Epithelial cell of proximal tubule (primary cell): ENCODE measurements at places on chromosomes 12 and 14. TPM values are rescaled to one million over a fixed set of nuclear protein-coding genes. Genes with fewer than 3 reads are reported as not detected.

- no peak for DNase-seq
Measured at GRCh38 chr14:68506645-68507419, 286.0 kb downstream of the ZFP36L1 start.

DNA sequence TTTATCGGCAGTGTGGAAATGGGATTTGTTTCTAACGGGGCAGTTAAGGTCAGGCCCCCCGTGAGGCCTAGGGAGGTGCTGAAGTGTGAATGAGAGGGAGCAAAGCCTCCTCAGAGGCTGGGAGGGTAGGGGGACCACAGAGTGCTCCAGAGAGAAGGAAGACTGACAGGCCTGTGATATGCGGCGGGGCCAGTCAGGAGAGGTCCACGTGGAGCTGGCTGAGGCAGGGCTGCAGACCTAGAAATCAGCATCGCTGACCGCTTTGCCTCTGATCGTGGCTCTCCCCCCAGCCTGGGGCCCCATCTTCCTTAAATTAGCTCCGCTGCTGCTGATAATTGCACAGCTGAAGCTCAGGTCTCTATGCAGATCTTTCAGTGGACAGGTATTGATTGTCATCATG lies 240.8 kb upstream of the PWP1 start:
- DNase-seq = no peak

GRCh38 chr14:50941151-50941550 lies 3.1 kb downstream of the PYGL start:
- no peak for DNase-seq

The AQP2 gene
- not detected in 2 replicates for total RNA-seq

The ALDH1L2 gene
- total RNA-seq = 1.5 and 1.7 TPM in 2 replicates

The SRRM4 gene
- total RNA-seq = under 0.01 TPM in 1 of 2 replicates, not detected in the other

DNA sequence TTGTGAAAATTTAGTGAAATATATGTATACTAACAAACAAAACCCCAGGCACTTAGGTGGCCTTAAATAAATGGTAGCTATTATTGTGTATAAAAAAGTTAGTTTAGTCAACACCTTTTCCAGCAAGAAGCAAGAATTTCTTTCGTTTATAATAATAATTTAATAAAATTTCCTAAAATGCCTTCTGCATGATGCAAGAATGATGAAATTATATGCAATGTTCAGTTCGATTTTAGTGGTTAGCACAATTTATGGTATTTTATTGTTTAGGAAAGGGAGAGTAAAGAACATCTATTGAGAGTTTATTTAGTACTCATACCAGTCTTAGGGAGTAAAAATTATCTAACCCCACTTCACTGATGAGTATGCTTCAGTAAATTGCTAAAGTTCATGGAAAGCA lies 290.8 kb downstream of the APAF1 start:
- no peak for DNase-seq
